ENCODE measurements at places on chromosomes 11 and 22.

DNA sequence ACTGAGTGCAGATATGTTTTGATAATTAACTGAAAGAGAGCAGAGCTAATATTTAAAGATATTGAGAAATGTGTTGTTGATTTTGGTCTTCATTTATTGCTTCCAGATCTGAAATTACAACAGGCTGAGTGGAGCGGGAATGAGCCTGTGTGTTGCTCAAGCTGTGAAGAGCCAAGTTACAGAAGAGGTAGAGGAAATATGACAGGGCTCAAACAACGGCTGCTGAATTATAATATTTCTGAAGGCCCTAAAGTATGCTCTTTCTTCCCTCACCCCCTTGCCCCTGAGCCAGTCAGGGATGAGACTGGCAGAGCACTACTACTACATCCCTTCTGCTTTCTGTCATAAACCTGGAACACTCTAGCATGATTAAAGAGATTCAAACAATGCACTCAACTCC lies 115.6 kb downstream of the FANCF start:
- DNase-seq = no peak

DNA sequence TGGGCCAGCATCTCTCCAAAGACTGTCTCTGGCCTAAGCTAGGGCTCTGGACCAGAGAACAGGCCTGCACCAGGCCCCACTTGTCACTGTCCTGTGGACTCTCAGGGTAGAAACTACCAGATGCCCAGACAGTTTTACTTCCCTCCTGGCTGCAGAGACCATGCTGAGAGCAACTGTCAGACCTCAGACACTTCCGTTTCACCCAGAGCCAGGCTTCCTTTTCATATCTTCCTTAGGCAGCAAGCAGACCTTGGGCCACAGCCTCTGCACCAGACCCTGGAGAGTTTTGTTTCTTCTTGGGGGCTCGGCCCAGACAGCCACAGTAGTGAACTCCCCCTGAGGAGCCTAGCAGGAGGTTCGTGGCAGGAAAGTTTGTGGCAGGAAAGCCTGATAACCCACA lies 12.1 kb upstream of the FCHSD2 start:
- peak; percentile 61 for DNase-seq

- no peak for DNase-seq
Observed at GRCh38 chr22:39645532-39645931, 75.0 kb downstream of the CACNA1I start.

- no peak for DNase-seq
Observed at GRCh38 chr11:111336582-111337256, 38.4 kb downstream of the POU2AF3 start.

- DNase-seq = no peak
Observed at GRCh38 chr11:37727371-37727770, 1129.3 kb upstream of the RAG2 start.

DNA sequence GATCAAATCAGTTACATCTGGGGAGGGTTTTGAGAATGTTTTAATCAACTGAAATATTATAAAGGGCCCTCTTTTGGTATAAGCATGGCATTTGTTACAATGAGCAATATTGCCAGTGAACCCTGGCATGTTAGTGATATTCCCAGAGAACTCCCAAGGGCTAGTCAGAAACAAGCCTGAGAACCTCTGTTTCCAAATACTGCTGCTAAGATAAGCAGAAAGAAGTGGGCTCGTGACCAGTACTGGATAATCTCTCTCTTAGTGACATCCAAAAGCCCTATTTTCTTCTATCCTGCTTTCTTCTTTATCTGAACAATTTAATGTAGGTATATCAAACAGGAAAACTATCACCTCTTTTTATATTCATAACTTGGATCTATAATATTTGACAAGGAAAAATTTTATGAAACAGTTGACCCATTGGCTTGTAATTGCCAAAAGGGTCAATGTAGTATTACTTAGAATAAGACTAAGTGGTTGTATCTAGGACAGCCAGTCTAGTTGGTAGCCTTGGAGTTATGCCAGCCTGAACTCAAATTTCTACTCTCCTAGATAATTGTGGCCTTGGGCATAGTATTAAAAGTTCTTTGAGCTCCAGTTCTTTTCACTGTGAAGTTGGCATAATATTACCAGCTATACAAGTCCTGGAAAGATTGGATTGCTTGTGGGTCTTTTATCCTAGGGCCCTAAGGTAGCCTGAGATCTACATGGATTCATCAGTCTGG lies 15.7 kb downstream of the CAT start:
- no peak for DNase-seq

DNA sequence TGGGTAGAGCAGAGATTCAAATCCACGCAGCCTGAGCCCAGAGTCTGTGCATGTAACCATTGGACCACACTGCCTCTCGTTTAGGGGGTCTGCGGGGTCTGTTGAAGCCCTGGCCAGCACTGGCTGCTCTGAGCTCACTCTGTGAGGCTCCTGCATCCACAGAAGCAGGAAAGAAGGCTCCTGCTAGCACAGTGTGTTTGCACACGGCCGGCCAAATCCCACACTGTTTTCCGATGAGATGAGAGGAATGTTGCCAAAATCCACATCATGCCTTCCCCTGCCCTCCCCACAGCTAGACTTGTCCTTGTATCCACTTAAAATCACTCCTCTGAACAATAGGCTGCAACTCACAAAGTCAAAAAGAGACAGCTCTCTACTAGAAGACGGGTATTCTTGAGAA lies 10.6 kb upstream of the SLC22A12 start:
- DNase-seq = peak; percentile 37

DNA sequence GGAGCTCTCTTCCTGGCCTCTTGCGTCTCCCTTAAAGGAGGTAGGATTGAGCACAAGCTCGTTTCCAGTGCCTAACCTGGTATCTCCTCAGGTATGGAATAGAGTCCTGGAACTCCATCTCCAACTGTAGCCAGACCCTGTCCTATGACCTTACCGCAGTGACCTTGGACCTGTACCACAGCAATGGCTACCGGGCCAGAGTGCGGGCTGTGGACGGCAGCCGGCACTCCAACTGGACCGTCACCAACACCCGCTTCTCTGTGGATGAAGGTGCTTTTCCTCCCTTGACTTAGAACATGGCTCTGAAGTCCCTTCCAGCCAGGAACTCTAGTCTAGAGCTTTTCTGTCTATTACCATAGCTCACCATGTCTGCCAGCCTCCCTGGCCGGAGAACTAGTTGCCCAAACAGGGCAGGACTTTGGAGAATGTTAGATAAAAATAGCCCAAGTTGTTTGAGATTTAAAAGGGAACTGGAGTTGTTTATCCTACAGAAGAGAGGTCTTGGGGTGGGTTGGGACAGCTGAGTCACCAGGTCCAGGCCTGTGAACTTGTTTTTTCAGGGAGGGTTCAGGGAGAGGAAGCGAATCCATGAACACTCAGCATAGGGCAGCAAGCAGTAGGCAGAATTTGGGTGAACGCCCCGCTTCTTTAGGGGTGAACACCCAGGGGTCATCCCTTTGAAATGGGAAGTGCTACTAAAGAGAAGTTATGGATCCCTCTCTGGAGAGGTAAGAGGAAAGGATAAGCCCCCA lies 3.3 kb downstream of the IL10RA start:
- no peak for DNase-seq

DNA sequence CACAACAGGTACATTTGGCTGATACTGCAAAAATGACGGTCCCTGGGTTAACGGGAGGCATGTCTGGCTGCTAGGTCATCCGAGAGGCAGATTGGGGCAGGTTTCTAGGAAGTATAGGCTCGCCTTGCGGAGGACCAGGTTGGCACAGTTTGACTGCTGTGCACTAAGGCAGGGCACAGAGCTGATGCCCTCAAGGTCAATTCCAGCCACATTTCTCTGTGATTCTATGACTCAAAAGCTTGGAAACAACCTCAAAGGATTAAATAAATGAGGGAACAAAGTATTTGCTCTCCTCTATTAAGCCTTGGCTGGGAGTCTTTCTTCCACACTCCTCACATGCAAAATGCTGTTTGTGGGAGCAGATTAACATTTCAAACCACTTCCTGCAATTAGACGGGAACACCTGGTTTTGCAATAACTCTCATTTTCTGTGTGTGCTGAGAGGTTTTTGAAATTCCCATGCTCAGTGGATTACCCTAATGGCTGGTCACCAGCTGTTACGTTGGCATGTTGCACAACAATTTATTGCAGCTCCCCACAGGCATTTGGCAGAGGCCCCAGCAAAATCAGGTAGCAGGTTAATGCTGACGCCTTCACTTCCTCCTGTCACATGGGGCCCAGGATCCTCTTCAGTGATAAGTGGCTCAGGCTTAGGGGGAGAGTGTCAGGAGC lies 61.0 kb upstream of the PLET1 start:
- no peak for DNase-seq

GRCh38 chr22:33869946-33870345 lies 50.3 kb downstream of the LARGE1 start:
- no peak for DNase-seq

DNA sequence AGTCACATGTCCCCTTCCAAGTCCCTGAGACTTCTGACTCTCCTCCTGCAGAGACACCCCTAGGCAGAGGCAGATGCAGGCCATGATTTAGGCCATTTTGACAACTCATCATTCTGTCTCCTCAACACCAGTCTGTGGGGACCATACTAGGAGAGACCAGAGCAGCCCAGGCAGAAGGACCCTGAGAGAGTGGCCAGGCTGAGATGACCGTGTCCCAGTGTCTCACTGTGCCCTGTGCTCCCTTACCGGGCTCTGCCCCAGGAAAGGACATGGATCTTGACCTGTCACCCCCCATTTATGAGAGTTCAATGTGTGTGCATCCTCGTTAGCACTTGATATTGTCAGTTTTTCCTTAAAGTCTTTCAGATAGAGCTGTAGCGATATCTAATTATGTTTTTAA lies 52.4 kb upstream of the IGLL5 start:
- no peak for DNase-seq

DNA sequence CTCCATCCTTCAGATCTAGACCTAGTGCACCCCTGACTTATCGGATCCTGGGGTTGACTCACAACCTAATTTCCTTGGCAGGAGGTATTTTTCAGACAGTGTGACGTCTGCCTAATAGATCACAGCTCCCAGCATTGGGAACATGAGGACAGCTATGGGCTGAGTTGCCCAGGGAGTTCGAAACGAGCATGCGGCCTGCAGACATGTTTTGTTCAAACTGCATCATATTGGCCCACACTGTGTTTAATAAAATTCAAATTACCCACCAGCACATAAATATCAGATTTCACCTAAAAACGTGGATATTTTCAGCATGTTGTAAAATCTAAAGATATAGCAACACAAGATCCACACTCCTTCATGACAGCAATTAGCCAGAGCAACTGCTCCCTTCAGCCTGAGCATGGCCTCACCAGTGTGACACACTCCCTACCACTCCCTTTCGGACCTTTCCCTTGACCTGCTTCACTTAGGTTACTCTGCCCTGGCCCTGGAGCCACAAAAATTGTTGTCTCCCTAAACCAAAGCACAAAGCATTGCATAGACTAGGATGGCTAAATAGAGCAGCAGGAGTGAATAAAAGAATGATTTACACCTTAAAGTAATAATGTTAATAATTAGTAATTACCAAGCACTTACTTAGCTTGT lies 53.6 kb upstream of the USP47 start:
- DNase-seq = no peak

DNA sequence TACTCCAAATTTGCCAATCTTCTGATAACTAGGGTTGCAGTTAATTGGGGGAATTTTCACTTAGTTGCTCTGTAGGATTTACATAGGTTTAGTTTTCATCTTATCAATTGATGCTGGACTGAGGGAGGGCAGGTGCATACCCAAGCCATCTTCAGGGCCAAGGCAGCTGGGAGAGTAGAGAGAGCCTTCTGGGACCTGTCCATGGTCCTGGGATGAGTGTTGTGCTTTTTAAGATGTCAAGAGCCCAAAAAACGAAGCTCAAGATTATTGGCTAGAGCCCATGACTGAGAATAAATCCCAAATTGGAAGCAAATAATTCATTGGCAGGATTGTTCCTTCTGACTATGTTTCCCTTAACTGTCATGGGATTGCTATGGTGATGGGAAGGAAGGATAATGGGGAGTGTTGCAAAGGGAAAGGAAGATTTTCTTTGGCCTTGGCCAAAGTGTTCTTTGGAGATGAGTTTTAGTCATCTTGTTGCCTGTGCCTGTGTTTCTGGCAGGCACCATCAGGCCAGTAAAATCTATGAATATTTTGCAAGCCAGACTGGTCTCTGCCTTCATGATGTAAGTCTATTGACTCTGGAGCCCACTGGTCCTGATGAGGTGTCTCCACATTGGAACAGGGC lies 4.5 kb downstream of the SLC22A6 start:
- DNase-seq = no peak

DNA sequence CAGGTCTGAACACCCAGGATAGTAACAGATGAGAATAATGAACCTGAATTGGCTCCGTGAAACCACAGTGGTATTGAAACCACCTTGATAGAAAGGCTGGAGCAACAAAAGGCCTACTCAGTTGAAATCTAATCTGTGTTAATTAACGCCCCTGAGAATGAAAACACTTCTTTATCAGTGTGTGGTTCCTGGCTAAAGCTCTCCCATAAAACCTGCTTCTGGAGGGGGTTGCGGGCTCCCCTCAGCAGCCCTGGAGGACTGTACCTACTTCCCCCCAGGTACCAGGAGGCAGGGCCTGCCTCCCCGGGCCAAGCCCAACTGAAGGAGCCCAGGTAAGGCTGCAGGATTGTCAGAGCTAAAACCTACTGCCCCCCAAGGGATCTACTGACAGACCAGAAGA lies 54.6 kb downstream of the PLEKHA7 start:
- no peak for DNase-seq

DNA sequence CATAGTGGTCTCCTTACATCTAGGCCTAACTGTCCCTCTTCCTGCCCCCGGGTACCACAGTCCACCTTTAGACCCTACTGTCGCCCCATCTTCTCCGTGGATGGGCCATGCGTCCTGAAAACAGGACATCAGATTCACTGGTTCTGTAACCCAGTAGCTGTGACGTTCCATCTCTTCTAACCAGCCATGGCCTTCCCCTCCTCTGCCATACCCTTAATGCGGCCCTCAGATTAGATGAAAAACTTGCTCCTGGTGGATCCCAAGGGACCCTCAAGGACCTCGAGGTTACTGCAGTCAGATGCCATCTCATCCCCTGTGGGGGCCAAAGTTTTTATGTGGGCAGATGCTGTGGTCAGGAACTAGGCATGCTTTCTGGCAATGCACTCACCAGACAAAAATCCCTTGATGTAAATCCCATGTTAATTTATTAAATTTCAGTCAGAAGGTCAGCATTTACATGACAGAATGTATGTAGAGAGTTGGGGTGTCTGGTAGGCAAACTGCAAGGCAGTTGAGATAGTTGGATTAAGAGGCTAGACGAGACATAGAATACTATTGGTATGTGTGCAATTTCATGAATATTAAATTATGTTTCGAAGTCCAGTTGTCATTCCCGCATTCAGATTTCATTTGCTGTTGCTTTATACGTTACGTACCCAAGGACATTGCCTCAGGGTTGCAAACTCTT lies 64.3 kb downstream of the WNT11 start:
- DNase-seq = no peak

GRCh38 chr11:104614117-104614680 lies 284.1 kb downstream of the CASP12 start:
- no peak for DNase-seq

DNA sequence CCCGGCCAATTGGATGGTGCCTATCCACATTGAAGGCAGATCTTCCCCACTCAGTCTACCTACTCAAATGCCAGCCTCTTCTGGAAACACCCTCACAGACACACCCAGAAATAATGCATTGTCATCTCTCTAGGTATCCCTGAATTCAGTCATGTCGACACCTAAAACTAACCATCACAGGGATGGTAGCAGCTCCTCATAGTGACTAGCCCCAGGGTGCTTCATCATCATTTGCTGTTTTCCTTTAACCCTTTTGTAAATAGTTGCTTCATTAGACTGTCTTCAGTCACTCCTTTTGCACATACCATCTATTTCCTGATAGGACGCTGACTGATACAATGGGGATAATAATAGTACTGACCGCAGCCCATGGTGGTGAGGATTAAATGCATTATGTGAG lies 18.8 kb upstream of the AMOTL1 start:
- no peak for DNase-seq
